ENCODE measurements at places on chromosomes 6 and 20.

DNA sequence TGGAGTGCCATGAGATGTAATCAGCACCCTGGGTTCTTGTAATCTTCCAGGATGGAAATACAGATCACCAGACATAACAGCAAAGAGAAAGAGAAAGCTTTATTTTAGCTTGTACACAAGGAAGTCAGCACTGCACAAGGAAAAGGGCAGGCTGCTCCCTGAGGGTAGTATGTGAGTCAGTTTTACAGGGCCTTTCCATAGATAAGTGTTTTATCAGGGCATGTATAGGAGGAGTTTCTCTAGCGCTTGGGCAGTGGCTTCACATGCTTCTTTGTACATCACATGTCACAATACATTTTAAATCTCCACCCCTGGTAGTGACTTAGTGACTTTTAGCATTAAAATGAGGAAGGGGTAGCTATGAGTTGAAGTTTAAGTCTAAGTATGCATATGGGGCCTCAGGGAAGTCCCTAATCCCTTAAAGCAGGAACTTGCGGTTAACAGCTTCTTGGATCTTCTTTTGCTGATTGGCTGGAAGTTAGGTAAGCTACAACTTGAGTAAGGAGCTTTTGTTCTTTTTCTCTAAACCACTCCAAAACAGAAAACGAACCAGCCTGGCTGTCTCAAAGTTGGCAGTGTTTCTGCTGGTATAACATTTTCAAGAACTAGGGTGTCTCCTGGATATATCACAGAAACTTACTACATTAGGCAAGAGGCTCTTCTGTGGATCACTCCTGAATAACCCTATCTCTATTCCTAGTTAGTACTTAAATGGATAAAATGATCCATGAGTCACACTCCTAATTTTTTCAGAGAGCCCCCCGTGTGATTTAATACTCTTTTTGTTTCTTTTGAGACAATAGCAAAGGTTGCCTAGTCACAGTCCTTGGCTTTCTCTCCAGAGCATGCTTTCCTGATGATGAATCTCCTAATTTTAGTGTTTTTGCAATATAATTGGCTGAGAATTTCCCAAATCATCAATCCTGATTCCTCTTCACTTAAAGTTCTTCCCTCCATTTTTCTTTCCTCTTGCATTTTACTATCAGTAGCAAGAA is 60.2 kb downstream of the MRAP2 start:
- no peak for DNase-seq

GRCh38 chr6:143026696-143027449 is 33.8 kb upstream of the AIG1 start:
- no peak for DNase-seq

- no peak for DNase-seq
Measured at GRCh38 chr6:44432726-44433125, 45.2 kb downstream of the CDC5L start.

GRCh38 chr20:49713753-49714712 is at the start of gene B4GALT5:
TSS of gene B4GALT5 (minus strand) at chr20:49713878. CDS start at chr20:49713690, 188 bp downstream.
- peak; percentile 54 for DNase-seq
